ENCODE measurements at places on chromosomes 1 and 21. TPM values are rescaled to one million over a fixed set of nuclear protein-coding genes. Genes with fewer than 3 reads are reported as not detected.

DNA sequence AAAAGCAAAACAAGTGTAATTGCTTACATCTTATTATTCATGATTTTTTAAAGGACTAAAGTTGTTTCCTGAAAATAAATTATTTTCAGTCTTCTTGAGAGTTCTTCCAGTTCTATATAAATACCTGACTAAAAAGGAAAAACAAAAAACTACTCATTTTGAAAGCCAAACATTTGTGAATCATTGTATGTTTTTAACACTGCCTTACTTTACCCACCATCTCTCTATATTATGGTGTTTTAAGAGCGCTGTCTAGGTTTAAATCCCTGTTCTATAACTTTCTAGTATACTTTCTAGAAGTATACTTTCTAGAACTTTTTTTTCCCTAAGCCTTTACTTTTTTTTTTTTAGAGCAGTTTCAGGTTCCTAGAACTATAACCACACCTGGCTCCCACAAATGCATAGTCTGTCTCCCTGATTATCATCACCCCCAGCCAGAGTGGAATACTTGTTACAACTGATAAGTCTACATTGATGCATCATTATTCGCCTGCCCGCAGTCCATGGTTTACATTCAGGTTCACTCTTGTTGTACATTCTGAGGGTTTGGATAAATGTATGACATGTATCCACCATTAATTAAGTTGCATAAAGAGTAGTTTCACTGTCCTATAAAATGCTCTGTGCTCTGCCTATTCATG lies 9.8 kb downstream of the RSBN1 start:
- DNase-seq, result no peak

NKAIN1 gene
- 117 TPM for polyA plus RNA-seq

DNA sequence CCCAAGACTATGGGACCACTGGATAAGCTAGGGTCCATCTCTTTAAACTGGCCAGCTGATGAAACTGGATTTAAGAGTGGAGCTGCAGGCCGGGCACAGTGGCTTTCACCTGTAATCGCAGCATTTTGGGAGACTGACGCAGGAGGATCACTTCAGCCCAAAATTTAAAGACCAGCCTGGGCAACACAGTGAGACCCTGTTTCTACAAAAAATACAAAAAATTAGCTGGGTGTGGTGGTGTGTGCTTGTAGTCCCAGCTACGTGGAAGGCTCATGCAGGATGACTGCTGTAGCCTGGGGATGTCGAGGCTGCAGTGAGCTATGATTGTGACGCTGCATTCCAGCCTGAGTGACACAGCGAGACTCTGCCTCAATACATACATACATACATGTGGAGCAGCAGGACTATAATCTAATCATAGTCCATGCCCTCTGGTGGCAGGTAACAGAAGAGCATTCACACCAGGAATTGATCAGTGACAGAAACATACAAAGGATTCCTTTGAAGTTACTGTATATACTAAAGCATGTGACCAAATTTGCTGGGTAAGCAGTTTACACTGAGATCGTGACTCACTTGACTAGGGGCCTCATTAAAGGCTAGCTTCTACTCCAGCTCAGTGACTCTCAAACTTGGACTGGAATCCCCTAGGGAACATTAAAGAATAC lies 101.5 kb upstream of the SLFNL1 start:
- DNase-seq, result no peak

- DNase-seq, result no peak
These were observed 633.2 kb upstream of the NEGR1 start for GRCh38 chr1:72915581-72915980.

PALMD gene
- polyA plus RNA-seq, result not detected

CHD5 gene
- polyA plus RNA-seq, result 0.42 TPM

GATAD2B gene
- 8.4 TPM for polyA plus RNA-seq

GRCh38 chr1:16243936-16244649 lies 7.1 kb upstream of the CPLANE2 start:
- DNase-seq, result peak; percentile 90
